ENCODE measurements at places on chromosomes 1 and 21. TPM values are rescaled to one million over a fixed set of nuclear protein-coding genes. Genes with fewer than 3 reads are reported as not detected.

ADGRB2 gene
- total RNA-seq, result 4.3 TPM

DNA sequence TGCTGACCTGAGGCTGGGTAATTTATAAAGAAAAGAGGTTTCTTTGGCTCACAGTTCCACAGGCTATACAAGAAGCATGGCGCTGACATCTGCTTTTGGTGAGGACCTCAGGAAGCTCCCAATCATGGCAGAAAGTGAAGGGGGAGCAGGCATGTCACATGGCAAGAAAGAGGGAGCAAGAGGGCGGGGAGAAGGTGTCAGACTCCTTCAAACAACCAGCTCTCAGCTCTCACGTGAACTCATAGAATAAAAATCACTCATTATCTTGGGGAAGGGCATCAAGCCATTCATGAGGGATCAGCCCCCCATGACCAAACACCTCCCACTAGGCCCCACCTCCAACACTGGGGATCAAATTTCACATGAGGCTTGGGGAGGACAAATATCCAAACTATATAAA is 266.8 kb downstream of the RHOU start:
- no peak overlapping the region for H3K4me3 ChIP-seq
- no peaks in the 10 kb centered on the region for H3K36me3 ChIP-seq
- no peaks in the 10 kb centered on the region for H3K27me3 ChIP-seq
- no peak for DNase-seq
- H3K4me1 ChIP-seq, result peaks cover 4% of the 10 kb centered on the region
- no peak overlapping the region for H3K27ac ChIP-seq

DNA sequence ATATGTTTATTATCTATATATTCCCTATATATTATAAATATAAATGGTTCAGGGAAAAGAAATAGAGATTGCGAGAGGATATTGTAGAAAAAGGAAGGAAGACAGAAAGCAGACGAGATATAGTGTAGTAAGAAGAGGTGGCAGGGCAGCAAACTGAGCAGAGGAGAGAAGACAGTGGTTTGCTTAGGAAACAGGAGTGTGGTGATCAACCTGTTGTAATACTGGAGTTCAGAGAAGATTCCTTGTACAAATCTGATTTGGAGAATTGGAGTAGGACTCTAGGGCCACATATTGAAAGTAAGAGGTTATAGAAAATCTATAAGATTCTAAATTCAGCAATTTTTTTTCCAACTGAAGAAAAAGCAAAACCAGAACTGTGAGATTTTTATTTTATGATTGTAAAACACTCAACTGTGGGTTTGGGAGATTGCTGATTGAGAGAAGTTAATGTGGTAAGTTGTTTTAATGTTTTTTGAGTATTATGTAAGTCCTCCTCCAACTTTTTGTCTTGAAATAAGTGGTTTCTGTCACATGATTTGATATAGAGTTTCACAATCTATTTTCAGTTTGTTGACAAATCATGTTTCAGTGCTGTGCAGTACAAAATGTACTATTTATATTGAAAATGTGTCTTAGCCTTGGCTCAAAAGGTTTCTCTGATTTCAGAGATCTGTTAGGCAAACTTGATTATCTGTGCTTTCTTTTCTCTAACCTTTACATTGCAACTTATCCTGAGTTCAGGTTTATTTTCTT is 9.6 kb upstream of the AMY2B start:
- no peaks in the 10 kb centered on the region for H3K27me3 ChIP-seq
- DNase-seq, result no peak
- H3K4me1 ChIP-seq, result no peaks in the 10 kb centered on the region

AP4B1 gene
- total RNA-seq, result 50.8 TPM

DNA sequence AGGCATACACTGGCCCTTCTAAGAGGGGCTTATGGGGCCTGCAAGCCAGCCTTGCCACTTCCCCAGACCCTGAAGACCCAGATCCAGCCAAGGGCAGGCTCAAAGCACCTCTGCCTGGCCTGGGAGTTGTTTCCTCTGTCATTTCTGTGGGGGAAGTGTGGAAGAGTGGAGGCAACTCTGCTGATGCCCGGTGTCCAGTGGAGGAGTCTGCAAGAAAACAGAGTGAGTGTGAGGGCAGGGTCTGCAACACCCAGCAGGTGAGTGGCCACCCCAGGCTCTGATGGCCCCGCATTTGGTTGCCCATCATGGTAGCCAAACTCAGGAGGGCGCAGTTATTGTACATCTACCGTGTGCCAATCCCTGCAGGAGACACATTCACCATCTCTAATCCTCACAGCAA is 8.4 kb downstream of the CLEC20A start:
- H3K36me3 ChIP-seq, result no peaks in the 10 kb centered on the region
- H3K27ac ChIP-seq, result no peak overlapping the region
- no peak for DNase-seq
- no peak overlapping the region for H3K4me3 ChIP-seq
- H3K4me1 ChIP-seq, result no peaks in the 10 kb centered on the region

PRAMEF18 gene
- not detected for total RNA-seq

GRCh38 chr21:34684174-34684876 is 15.5 kb downstream of the CLIC6 start:
- no peak for DNase-seq
- H3K27ac ChIP-seq, result no peak overlapping the region
- no peak overlapping the region for H3K4me3 ChIP-seq
- H3K4me1 ChIP-seq, result no peaks in the 10 kb centered on the region
- no peaks in the 10 kb centered on the region for H3K27me3 ChIP-seq

GRCh38 chr1:61013946-61014667 is 68.3 kb upstream of the NFIA start:
- peaks cover 5% of the 10 kb centered on the region for H3K4me1 ChIP-seq
- DNase-seq, result no peak
- no peak overlapping the region for H3K27ac ChIP-seq
- H3K27me3 ChIP-seq, result no peaks in the 10 kb centered on the region

GRCh38 chr1:92323473-92324453 is 24.9 kb downstream of the RPAP2 start:
- no peak overlapping the region for H3K27ac ChIP-seq
- no peak for DNase-seq
- H3K4me1 ChIP-seq, result peaks cover 7% of the 10 kb centered on the region
- no peaks in the 10 kb centered on the region for H3K27me3 ChIP-seq

DNA sequence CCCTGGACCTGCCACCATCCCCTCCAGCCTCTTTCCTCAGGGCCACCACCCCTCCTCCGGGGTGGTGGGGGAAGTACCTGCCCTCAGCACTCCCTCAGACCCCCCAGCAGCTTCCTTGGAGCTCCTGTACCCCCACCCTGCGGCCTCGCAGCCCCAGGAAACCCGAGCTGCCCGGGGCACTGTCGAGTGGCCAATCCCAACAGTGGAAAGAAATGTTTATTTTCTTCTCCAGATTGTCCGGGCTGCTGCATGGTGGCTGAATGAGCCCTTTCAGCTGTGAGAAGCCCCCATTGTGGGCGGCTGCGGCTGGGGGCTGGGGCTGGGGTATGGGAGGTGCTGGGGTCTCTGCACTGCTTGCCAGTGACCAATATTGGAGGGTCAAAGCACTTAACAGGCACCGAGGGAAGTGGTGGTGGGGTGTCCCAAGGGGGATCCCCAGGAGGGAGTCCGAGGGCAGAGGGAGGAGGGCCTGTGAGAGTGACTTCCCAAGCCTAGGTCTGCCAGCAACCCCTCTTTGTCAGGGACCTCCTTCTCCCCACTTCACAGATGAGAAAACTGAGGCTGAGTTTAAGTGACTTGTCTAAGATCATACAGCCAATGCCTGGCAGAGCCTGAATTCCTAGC is 25.2 kb downstream of the RUNX3 start:
- H3K36me3 ChIP-seq, result peaks cover 88% of the 10 kb centered on the region
- no peak for DNase-seq
- peak overlapping the region; percentile 19 for H3K27ac ChIP-seq
- H3K4me3 ChIP-seq, result no peak overlapping the region

DNA sequence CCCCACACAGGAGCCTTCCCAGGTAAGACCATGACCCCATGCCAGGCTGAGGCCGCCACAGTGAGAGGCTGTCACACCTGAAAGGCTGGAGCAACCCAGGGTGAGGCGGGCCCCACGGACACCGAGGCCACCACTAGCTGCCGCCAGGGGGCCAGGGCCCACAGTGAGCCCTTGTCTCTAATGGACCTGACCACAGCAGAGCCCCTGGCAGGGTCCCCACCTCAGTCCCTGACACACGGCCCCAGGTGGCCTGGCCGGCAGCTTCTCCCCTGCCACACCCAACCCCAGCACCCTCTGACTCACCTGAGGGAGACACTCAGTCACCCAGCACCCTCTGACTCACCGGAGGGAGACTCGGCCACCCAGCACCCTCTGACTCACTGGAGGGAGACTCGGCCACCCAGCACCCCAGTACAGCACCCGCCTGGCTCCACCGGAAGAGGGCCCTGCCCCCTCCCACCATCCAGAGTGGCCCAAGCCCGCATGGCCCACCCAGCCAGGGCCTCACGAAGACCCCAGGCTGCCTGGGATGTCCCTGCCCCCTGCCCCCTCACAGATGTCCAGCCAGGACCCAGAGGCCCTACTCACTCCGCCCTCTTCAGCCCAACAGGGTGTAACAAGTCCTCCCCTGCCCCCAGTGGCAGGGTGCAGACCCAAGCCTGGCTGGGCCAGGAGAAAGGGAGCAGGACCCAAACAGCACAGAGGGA is 4.4 kb downstream of the DVL1 start:
- no peak overlapping the region for H3K27ac ChIP-seq
- no peaks in the 10 kb centered on the region for H3K36me3 ChIP-seq
- H3K27me3 ChIP-seq, result no peaks in the 10 kb centered on the region
- no peak overlapping the region for H3K4me3 ChIP-seq

- H3K4me1 ChIP-seq, result no peaks in the 10 kb centered on the region
- H3K27ac ChIP-seq, result no peak overlapping the region
- no peaks in the 10 kb centered on the region for H3K27me3 ChIP-seq
- no peaks in the 10 kb centered on the region for H3K36me3 ChIP-seq
These were observed 45.0 kb upstream of the CXADR start for GRCh38 chr21:17467829-17468228.

DNA sequence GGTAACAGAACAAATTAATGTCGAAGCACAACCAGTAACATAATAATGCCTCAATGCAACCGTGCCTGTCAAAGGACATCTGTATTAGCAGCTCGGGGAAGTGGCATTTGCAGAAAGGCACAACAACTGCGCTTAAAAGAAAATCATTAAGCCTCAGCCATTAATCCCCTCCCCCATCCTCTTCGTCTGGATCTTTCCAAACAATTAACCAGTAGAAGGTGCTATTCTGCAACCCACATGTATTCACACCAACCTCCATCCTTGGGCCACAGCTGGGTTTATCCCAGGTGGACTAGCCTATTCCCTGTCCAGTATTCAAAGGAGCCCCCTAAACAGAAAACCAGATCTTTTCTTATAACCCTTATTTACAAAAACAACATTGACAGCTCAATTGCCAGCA is 2.6 kb downstream of the RERE start:
- H3K27ac ChIP-seq, result no peak overlapping the region
- no peak overlapping the region for H3K4me3 ChIP-seq
- no peaks in the 10 kb centered on the region for H3K27me3 ChIP-seq
- DNase-seq, result no peak

DNA sequence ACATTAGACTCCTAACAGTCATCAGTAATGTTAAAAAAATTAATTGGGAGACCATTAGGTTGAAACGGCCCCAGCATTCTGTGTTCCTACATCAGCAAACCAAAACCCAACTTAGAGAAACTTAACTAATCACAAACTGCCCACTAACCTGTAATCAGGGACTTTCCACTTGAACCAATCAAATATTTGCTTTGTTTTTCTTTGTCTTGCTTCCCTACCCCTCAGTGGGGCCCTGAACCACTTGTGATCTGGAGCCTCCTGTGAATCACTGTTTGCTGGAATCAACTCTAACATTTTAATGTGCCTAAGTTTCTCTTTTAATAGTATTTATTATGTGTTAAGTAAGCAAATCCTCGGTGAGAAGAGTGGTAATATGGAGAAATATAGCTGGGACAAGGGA is 64.0 kb downstream of the ABCA4 start:
- H3K27ac ChIP-seq, result no peak overlapping the region
- no peaks in the 10 kb centered on the region for H3K36me3 ChIP-seq
- H3K4me1 ChIP-seq, result no peaks in the 10 kb centered on the region
- H3K27me3 ChIP-seq, result no peaks in the 10 kb centered on the region
- no peak for DNase-seq
- no peak overlapping the region for H3K4me3 ChIP-seq

- H3K4me1 ChIP-seq, result no peaks in the 10 kb centered on the region
- no peak overlapping the region for H3K4me3 ChIP-seq
- DNase-seq, result no peak
- H3K27ac ChIP-seq, result no peak overlapping the region
These were observed 61.7 kb upstream of the GJA8 start for GRCh38 chr1:147840909-147841308.

All from naive thymus-derived CD4-positive, alpha-beta T cell (primary cell).